ENCODE measurements at places on chromosomes 6 and 20.

DNA sequence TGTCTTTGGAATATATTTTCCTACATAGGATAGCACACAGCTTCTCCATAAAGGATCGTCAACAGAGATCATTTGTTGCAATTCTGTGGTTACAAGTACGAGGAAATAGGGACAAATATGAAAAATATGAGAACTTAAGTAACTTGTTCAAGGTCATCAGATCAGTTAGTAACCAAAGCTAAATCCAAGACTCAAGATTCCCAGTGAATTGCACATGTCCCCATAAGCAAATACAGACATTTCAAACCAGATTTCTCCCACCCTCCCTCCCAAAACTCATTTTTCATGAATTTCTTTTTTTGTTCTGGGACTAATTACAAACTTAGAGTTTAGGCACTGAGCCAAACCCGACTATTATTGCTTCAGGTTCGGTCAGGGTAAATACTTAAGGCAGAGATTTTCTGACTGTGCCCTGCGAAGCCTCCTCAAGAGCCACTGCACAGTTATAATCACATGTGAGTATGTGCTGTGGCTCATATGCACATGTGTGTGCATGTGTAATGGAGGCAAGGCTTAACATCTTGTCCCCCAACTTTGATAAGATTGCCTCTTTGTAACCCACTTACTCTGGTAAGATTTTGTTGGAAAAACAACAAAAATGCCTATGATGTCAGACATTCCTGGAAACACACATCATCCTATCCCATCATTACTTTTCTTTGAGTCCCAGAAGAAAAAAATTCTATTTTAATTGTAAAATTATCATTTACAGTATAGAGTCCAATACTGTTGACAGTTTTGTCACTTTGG is 216.2 kb downstream of the CD83 start:
- DNase-seq, result no peak

DNA sequence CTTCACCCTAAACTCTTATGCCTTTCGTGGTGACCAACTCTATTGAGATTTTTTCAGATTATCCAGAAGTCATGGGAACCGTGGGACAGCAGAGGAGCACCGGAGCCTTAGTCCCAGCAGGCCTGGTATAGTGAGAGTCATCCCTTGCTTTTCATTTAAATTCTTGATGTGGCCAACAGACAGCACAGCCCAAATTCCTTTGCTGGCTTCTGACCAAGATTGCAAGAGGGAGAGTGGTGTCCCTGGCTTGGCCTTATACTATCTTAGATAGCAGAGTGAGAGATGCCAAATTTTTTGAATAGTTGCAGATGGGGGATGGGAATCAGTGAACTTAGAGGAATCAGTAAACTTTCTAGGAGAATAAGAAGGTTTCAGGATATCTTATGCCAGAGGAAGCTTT is 7.8 kb downstream of the STX11 start:
- DNase-seq, result peak; percentile 77

GRCh38 chr6:149007846-149008245 is 261.0 kb downstream of the UST start:
- DNase-seq, result no peak

DNA sequence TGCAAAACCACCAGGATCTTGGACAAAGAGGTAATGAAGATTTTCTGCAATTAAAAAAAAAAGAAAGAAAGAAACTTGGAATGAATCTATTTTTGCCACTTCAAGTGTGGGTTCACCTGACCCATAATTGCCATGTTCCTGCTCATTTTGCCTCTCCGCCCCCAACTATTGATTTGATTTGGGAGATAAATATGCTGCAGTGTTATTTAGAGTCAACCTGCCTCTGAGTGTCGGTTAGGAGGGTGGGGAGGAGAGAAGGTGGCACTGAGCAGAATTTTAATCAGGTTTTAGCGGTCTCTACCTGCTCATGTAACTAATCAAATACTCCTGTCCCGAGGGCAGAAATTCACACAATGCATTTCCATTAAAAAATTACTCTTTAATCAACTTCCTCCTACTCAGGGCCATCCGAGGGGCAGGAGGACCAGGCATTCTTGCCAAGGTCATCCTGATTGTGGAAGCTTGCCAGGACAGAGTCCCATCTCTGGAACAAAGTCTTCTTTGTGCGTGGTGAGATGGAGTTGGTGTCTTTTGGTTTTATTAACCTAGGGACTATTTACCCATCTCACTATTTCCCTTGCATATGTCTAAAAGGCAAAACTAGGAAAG is 300.1 kb downstream of the CDH26 start:
- DNase-seq, result no peak

DNA sequence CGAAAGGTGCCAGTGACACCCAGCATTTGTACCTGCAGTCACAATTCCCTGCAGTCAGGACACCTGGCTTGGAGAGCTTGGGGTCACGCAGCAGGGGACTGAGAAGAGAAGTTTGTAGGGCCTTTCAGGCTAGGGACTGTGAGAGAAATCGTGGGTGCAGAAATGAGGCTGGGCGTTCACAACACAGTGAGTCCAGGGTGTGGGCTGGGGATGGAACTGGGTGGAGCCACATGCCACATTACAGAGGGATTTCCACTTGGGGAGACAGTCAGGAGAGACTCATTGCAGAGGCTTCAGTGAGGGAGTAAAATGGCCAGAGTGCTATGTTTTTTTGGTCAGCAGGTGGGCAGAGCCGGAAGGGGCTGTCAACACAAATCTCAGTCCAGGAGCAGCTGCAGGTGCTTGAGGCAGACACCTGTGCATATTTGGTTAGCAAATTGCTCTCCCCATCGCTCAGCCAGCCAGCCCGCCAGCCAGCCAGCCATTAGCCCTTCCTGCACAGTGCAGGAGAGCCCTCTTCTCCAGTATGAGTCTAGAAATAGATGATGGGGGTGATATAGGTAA is 7.4 kb downstream of the ITPR3 start:
- DNase-seq, result no peak

DNA sequence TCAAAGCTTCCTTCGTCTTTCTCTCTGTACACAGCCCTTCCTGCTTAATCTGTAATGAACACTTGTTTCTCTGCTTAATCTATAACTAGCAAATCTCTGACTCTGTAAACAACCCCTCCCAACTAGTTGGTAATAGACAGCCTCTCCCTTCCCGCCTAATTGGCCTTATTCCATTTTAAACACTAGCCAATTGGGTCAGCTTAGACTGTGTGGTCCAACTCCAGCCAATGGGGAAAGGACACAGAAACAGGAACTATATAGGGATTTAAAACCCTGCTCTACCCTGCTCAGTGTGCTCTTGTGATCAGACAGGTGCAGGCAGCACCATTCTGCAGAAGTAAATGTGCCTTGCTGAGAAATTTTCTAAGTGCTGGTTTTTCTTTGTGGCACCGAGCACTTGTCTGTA is 18.5 kb downstream of the CHD6 start:
- no peak for DNase-seq

GRCh38 chr6:138663892-138664291 is 109.7 kb upstream of the CCDC28A start:
- DNase-seq, result no peak

DNA sequence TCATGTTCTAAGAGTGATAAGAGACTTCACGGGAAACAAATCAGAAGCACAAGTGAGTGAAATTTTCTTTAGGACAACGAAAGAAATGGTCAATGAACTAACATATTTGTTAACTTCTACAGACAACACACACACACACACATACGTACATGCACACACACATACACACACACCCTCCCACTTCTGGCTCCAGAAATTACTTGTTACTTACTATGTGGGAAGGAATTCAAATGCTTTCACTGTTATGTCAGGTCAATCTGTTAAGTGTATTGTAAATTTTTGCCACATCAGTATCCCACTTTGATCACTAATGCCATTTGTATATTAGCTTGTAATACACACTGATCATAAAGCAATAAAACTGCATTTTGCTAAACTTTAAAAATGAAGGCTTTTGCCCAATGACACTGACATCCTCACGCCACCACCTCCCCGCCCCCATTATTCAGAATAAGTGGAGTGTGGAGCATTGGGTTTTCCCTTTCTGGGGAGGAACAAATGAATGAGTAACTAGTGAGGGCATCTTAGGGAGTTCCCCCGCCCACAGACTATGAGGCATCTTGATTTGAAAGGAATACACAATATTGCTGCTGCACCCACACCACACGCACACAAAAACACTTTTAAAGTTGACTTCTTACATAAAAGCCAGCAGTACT is 76.2 kb downstream of the ATXN1 start:
- DNase-seq, result no peak

- no peak for DNase-seq
Measured at GRCh38 chr20:37552415-37552814, 24.7 kb upstream of the BLCAP start.

DNA sequence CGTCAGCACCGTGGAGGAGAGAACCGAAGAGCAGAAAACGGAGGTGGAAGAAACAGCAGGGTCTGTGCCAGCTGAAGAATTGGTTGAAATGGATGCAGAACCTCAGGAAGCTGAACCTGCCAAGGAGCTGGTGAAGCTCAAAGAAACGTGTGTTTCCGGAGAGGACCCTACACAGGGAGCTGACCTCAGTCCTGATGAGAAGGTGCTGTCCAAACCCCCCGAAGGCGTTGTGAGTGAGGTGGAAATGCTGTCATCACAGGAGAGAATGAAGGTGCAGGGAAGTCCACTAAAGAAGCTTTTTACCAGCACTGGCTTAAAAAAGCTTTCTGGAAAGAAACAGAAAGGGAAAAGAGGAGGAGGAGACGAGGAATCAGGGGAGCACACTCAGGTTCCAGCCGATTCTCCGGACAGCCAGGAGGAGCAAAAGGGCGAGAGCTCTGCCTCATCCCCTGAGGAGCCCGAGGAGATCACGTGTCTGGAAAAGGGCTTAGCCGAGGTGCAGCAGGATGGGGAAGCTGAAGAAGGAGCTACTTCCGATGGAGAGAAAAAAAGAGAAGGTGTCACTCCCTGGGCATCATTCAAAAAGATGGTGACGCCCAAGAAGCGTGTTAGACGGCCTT is 41.6 kb downstream of the ZBTB2 start:
- no peak for DNase-seq

DNA sequence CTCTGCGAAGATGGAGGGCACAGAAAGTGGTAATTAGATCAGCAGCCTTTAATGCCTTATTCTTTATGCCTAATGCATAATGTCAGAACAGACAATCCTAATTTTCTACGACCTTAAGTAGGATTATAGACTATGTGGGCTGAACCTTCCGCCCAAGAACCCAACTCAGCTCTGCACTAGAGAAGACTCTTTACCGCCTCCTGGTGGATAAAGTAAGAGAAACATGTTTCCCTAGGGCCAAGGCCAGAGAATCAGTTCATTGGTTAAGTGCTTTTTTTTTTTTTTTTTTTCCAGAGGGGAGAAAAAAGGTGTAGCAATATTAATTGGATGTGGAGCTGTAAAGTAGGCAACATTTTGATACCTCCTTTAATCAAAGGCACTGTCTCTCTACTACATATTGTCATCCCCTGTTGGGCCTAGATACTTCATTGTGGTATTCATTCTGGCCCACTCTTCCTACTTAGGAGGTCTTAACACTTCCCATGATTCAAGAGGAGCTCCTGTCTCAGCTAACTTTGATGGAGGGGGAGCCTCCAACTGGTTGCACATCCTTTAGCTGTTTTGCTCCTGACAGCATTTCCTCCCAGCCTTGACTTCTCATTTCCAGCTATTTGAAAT is 124.9 kb upstream of the NRN1 start:
- DNase-seq, result no peak

- DNase-seq, result no peak
Measured at GRCh38 chr6:105600336-105601260, 197.7 kb upstream of the PREP start.

DNA sequence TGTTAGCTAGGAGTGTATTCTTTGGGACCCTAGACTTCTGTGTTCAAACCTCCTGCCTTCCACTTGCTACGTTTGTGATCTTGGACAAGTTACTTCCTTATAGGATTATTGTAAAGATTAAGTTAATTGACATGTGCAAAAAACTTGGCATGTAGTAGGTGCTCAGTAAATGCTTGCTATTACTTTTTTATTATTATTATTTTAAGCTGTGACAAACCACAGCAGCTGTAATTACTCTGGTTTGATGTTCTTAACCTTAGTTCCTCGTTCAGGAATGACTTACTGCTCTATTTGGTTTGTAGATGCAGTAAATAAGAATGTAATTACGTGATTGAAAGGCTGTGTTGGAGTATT is 3.2 kb downstream of the ARFGEF2 start:
- DNase-seq, result no peak

DNA sequence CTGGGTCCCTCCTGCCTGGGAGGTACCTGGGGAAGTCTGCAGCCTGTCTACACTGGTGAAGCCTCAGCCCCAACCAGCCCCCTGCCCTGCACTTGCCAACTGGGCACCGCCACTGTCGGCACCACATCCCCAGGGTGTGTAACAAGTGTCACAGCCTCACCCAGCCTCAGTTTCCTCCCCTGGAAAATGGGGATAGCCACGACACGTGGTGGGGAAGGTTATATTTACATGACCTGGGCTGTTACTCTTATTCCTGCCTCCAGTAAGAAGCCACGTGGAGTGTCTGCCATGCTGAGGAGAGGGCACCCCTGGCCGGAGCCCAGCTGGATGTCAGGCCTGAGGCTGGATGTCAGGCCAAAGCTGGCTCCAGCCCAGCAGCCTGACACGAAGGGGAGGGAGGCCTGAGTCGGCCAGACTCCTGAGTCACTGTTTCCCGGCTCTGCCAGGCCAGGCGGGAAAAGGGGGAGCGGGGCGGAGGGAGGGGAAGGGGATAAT is 44.9 kb downstream of the SNAI1 start:
- DNase-seq, result peak; percentile 98

DNA sequence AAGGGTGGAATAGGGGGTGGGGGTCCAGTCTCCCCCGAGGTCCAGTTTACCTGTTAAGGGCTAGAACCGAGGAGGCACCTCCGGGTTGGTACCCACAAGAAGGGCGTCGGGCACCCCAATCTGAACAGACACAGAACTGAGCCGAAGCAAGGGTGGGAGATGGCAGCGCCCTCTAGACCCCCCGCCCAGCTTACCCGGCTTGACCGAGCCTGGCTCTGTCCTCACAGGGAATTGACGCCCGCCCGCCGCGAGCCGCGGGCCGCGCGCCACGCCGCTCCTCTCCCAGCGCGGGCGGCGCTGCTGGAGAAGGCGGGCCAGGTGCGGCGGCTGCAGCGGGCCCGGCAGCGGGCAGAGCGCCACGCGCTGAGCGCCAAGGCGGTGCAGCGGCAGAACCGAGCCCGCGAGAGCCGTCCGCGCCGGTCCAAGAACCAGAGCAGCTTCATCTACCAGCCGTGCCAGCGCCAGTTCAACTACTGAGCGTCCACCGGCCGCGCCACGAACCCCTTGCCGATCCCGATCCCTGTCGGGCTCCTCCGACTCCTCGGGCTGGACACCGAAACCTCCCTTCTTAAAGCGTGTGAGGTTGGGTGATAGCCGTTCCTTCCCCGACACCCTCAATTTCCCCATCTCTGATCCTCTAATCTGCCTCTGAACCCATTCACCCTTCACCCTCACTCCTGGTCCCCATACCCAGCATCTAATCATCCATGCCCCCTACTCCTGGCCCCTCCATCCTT is 5.9 kb downstream of the TP53INP2 start:
- DNase-seq, result peak; percentile 59

DNA sequence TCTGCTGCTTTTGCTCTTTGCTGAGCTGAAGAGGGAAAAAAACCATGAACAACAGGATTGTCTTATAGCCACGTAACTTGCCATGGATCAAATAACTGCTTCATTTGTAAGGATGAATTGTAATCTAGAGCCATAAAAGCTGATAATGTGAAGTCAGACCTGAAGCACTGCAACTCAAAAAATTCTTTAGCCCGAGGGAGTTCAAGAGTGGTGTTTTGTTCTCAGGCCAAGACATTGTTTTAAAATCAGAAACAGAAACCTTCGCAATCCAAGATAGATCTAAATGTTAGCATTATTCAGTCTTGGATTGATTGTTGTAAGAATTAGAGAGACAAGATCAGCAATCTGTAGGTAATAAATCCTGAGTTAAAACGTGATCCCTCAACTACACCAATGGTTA is at the start of gene TRAPPC3L:
TSS of gene TRAPPC3L (minus strand) at position 34 of the 400 bp plus-strand sequence. CDS start 170 bp downstream, outside the sequence.
- DNase-seq, result no peak
